ENCODE measurements at places on chromosomes 12 and 14.

- no peak for DNase-seq
Measured at GRCh38 chr12:18723752-18724151, 14.1 kb downstream of the PLCZ1 start.

GRCh38 chr14:32756775-32757174 lies 181.9 kb upstream of the NPAS3 start:
- DNase-seq: no peak

DNA sequence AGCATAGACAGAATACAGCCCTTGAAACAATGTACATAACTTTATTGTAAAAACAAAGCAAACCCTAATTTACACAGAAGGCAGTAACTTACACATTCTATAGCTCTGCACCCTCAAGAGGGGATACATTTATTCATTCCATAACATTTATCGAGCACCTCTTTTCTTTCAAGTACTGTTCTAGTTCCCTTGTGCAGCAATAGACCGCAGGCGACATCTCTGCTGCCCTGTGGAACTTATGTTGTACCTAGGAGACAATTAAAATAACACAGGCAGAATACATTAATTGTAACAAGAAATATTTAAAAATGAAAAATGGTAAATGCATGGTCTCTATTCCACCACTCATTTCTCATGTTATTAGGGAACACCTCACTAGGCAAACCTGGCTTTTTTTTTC lies 1.4 kb upstream of the ARHGDIB start:
- DNase-seq: no peak

DNA sequence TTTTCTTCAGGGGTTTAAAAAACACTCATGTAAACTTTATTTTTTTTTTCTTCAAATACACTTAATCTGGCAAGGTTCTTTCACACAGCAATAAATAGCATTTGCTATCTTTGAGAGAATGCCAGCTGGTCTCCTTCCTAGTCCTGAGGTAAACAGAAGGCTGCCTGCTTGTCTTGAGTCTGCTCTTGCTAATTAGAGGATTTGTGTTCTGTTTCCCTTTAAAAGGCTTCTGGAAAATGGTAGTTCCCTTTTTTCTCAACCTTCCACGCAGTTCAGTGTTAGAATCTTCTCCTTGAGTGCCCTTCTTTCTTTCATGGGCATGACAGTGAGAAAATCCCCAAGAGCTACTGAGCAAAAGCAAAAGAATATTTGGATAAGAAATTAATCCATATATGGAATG lies 92.3 kb upstream of the DCN start:
- DNase-seq: no peak

GRCh38 chr12:124639122-124639806 lies 71.9 kb upstream of the NCOR2 start:
- no peak for DNase-seq

GRCh38 chr12:122865268-122866231 lies 30.3 kb downstream of the HIP1R start:
- no peak for DNase-seq

GRCh38 chr12:1643043-1643442 lies 14.0 kb downstream of the WNT5B start:
- no peak for DNase-seq

- no peak for DNase-seq
Measured at GRCh38 chr12:70771581-70771980, 134.4 kb upstream of the PTPRB start.

GRCh38 chr12:122847921-122848421 lies 12.7 kb downstream of the HIP1R start:
- DNase-seq: no peak

DNA sequence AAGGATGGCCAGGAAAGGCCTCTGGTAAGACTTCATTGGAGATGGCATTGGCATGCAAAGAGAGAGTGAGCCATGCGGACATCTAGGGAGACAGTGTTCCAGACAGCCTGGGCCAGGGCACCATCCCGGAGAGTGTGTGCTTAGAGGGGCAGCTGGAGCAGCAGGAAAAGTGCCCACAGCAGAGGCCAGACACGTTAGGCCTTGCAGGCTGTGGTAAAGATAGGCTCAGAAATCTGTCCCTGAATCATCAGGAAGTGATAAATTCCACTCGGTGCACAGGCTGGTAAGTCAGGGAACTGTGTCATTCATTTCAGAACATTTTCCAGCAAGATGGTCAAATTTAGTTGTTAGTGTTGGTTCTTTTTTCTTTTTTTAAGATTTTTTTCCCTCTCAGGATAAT lies 8.8 kb downstream of the GALNT16 start:
- no peak for DNase-seq

GRCh38 chr14:75579882-75580281 lies 1.5 kb downstream of the FLVCR2 start:
- DNase-seq: no peak

- no peak for DNase-seq
Measured at GRCh38 chr12:53505086-53505485, 2.2 kb downstream of the NPFF start.

GRCh38 chr12:132044661-132045412 lies 95.1 kb downstream of the EP400 start:
- no peak for DNase-seq

- DNase-seq: no peak
Measured at GRCh38 chr12:50056639-50056976, 788 bp upstream of the ASIC1 start.

DNA sequence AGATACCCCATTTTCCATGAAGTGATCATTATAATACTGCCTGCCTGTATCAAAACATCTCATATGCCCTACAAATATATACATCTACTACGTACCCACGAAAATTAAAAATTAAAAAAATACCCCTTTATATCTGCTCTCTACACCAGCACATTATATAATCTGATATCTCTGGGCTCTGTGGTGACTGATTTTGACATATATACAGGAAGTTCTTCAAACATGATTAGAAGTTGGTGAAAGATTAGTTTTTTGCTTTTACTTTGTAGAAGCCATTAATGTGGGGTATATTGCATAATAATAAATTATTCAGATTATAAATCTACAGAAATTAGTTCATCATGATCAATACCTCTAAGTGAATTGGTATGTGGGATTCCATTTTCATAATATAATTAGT lies 126.7 kb upstream of the MDM1 start:
- no peak for DNase-seq

- no peak for DNase-seq
Measured at GRCh38 chr12:113241191-113242025, 20.1 kb downstream of the TPCN1 start.

DNA sequence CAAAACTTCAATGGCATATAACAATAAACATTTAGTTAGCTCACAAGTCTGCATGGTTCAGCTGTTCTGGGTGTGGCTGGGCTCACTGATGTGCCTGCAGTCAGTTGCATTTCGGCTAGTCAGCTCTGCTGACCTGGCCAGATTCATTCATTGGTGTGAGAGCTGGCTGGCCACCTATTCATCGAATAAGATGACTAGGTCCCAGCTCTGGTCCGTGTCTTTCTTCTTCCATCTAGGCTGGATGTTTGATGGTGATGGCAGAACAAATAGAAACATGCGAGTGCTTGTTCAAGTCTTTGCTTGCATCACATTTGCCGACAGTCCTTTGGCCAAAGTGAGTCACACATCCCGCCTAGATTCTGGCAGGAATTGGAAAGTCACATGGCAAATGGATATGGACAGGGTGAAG lies 203.3 kb upstream of the CRY1 start:
- no peak for DNase-seq

DNA sequence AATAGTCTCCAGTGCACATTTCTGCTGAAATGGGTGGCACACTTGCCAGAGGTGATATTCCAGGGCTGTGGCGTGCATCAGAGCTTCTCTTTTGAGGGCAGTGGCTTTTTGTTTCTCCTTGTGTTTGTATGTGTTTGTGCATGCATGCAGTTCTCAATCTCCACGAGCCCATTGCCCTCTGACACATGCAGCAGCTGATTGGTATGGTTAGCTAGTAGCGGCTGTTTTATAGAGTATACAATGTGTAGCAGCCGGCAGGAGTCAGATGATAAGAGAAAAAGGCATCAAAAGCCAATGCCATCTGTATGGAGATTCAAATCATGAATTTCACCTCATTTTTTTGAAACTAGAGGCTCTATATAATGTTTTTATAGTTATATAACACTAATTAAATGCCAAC lies 616.9 kb upstream of the STXBP6 start:
- no peak for DNase-seq

GRCh38 chr12:10293570-10294227 lies 14.0 kb upstream of the KLRD1 start:
- DNase-seq: no peak

DNA sequence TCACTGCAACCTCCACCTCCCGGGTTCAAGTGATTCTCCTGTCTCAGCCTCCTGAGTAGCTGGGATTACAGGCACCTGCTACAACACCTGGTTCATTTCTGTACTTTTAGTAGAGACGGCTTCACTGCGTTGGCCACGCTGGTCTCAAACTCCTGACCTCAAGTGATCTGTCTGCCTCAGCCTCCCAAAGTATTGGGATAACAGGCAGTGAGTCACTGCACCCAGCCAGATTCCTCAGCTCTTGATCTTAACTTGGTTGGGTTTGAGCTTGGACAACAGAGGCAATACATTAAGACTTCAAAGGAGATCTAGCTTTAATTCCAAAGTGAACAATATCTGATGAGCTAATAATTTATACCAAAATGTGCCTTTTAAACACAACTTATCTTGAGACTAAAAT lies 5.6 kb downstream of the DAZAP2 start:
- no peak for DNase-seq

GRCh38 chr14:105118646-105119407 lies 49.7 kb downstream of the JAG2 start:
- no peak for DNase-seq

DNA sequence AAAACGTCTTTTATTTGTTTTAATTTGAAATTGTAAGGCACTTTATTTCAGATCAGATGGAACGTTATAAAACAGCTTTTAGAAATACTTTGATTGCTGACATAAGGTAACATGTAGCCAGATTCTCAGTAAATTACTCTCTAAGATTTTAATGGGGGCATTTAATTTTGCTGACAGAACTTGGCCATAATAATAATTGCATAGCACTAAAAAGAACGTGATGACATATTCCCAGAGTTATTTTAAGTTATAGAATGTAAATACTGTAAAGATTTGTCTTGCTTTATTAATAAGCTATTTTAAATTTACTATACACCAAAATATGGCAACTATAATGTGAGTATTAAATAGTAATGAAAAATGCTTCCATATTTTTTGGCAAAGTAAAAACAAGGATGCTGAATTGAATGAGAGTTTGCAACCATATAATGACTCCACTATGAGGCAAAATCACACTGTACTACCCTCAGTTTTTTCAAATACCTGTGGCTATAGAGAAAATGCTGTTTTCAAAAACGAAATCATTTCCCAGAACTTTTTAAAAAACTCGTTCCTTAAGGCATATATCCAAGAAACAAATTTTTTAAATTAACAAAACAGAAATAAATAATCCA lies 876 bp downstream of the LUM start:
- DNase-seq: no peak

DNA sequence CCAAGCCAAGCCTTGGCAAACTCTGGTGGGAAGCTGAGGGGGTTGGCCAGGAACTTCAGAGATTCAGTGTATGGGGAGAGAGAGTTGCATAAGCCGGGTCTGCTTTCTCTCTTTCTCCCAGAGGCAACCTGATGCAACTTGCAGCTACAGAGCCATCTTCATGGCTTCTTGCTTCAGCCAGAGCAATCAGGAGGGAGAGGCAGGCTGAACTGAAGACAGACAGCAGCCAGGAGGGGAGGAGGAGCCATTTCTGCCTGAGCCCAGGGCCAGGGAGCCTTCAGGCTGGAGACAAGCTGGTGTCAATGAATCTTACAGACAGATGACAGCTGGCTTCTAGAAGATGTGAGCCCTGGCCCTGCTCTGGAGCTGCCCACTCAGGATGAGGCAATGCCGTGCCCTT lies 18.7 kb downstream of the NPC2 start:
- DNase-seq: no peak

GRCh38 chr12:132054983-132055382 lies 89.1 kb downstream of the DDX51 start:
- DNase-seq: no peak

GRCh38 chr12:127459687-127460086 lies 807.3 kb upstream of the TMEM132C start:
- DNase-seq: no peak

DNA sequence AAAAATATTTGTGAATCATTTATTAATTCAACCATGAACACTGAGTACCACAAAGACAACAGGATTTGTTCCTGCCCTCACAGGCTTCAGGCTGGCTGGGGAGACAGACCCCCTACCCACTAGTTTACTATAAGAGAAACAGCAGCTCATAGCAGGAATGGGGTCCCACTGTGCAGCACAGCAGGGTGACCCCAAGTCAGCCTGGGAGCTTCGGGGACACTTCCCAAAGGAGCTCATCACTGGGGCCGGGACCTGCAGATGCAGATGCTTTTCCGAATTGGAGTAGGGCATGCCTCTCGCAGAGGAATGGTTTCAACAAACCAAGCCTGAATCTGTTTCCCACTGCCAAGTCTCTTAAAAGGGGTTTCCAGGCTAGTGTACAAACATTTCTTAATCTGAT lies 176.2 kb upstream of the PWP1 start:
- DNase-seq: no peak

DNA sequence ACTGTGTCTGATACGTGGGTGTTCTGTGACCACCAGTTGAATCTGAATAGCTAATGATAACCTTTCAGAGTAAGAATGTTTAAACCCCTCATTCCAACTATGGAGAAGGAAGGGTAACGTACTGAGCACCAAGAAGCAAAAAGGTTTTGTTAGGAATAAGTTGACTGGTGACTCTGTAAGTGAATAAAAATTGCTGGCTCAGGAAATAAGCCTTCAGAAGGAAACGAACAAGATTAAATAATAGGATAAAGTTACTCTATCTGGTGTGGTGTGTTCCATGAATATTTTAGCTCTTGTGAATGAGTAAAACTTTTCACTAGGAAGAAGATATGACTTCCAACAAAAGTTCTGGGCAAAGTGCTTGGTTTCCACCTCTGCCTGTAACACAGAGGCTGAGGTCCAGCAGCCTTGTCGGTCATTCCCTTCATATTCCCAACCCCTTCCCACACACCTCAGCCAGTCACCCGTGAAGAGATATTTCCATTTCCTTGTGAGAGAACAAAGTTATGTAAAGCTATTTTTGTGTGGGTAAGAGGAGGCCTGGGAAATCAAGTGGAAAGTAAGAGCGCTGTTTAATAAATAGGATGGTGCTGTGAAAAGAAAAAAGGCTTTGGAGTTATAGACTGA lies 47.1 kb downstream of the ARF6 start:
- DNase-seq: no peak

- no peak for DNase-seq
Measured at GRCh38 chr14:55303125-55303499, 31.9 kb downstream of the FBXO34 start.
